CD4-positive, alpha-beta T cell treated with Interleukin-17A for 4 hours (primary cell): ENCODE measurements at places on chromosomes 1 and 21.

DNA sequence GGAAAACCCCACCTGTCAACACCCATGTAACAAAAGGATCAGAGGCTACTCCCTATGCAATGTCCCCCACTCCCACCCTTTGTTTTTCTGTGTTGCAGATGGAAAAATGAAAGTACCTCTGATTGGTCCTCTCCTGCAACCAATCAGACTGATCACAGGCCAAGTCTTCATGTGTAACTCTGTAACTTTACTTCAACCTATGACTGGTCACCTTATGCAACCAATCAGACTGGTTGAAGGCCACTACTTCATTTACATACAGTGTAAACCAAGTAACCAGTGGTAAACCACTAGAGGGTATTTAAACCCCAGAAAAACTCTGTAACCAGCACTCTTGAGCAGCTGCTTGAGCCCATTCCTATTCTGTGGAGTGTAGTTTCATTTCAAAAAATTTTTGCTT lies 266.3 kb upstream of the OLFM3 start:
- DNase-seq: no peak

DNA sequence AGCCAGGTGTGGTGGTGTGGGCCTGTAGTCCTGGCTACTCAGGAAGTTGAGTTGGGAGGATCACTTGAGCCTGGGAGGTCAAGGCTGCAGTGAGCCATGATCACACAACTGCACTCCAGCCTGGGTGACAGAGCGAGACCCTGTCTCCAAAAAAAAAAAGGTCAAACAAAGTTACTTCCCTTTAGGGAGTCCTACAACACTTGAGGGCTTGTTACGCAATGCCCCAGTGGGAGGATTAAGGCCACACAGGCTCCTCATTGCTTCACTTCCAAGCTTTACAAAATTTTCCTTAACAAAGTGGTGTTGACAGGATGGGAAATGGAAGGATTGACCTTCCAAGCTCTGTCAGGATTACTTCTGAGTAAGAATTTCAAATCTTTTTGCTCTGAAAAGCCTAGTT lies 6.2 kb upstream of the EXTL1 start:
- no peak for DNase-seq

DNA sequence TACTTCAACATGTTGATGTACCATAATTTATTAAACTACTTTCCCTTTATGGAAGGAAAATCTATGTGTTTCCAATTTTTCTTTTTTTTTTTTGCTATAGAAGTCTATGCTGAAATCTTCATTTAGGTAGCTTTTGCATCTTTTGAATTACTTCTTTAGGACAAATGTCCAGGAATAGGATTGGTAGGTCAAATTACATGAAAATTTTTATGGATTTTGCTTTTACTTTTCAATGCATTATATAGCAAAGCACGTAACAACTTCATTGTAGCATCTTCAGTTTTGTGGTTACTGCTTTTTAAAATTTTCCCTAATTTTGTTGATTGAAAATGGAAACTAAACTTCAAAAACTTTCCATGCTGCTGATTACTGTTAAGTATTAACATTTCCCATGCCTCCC lies 12.0 kb upstream of the PLA2G2C start:
- no peak for DNase-seq

- no peak for DNase-seq
Measured at GRCh38 chr1:232111611-232112010, 485.0 kb downstream of the DISC1 start.

DNA sequence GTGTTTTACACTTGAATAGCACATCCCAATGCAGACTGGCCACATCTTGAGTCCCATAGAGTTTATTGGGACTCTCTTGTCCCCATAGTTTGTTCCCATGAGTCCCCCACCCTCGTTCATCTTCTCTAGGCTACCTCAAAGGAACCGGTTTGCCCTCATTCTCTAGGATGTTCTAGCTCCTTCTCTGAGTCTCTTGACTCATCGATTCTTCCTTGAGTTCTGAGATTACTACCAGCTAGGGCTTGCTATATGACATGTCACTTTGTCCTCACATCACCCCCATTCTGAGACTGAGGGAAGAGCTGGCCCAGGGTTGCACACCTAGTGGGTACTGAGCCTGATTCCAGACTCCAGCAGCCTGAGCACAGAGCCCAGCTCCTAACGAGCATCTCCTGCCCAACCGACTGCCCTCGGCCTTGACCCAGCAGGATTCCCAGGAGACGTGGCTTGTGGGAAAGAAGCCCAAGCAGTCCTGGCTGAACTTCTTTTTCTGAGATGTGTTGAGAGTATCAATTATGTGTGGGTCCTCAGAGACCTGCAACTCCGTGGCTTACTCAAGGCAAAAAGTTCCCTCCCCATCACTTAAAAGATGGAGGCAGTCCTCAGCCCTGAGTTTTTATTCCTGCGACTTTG lies 42.0 kb downstream of the TMEM51 start:
- DNase-seq: no peak

GRCh38 chr1:54266908-54267307 lies 66.9 kb downstream of the MRPL37 start:
- no peak for DNase-seq

DNA sequence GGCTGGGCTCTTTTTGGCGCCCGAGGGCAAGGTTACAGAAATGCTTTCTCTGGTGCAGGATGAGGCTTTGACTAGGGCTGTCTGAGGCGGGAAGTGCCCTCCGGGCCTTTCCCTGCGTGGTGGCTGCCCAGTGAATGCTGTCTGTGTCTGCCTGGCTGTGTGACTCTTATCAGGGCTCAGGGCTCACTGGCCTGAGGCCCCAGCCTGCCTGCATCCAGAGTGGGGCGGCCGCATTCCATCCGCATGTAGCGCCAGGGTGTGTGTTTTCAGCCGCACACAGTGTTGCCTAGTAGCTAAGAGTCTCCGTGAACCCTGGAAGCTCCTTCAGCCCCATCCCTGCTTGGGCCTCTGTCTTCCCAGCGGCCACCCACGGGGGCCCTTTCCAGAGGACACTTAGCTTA lies 59.1 kb downstream of the FAAP20 start:
- DNase-seq: no peak

DNA sequence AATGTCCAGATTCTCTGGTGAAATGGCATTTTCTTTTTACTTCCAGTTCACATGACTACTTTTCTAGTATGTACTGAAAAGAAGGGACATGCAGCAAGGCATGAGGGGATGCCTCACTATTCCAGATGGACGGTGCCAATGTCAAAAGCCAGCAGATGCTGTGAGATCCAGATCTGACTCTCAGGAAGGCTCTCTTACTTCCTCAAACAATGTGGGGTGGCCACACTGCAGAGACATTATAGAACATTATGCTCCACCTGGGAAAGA lies 17.7 kb downstream of the CRYZ start:
- DNase-seq: no peak

DNA sequence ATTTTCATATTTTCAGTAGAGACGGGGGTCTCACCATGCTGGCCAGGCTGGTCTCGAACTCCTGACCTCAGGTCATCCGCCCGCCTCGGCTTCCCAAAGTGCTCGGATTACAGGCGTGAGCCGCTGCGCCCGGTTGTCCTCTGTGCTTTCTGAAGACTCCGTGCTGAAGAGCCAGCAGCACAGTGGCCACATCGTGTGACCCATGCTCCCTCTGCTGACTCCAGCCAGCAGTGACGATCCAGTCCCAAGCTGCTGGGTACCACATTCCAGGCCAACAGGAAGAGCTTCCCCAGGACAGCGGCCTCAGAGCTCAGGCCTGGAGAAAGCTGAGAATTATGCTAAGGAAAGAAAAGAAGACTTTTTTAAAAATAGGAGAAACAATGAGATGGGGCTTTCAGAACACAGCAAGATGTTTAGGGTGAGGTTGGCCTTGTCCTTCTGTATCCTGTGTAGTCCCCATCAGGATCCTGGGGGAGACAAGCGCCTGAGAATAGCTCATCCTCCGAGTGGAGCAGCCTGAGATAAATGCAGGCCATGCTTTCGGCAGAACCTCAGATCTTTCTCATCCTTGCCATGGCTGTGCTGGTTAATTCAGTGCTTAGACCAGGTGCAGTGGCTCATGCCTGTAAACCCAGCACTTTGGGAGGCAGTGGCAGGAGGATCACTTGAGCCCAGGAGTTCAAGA lies 207.1 kb downstream of the SLC35F3 start:
- no peak for DNase-seq

DNA sequence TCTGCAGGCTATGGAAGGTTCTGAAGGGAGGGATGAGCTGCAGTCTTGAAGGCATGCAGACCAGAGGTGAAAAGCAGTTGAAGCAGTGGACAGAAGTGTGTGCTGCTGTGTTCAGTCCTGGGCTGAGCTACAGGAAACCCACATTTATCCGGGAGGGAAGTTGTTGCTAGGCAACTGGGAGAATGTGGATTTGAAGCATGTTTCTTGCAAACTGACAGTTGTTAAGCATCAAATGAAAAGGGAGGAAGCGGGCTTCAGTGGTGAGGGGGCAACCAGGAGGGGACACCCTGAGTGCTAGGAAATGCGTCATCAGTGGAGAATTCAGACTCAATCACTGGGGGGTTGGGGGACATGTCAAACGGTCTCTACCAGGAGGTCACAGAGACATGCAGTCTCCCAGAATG lies 28.7 kb downstream of the ABCA4 start:
- no peak for DNase-seq

DNA sequence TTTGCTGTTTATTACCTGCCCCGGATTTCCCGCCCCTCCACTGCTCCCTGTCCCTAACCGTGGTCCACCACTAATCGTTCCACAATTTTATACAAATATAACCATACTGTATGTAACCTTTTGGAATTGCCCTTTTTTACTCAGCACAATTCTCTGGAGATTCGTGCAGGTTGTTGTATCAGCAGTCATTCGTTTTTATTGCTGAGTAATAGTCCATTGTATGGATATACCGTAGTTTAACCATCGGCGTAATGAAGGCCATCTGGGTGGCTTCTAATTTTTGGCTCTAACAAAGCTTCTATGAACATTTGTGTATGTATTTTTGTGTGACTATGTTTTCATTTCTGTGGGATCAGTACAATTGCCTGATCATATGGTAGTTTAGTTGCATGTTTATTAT lies 50.0 kb downstream of the UCK2 start:
- no peak for DNase-seq

- DNase-seq: peak; percentile 52
Measured at GRCh38 chr1:25028907-25029599, 99.0 kb upstream of the RUNX3 start.

GRCh38 chr1:203744075-203744972 lies 20.7 kb upstream of the LAX1 start:
- DNase-seq: peak; percentile 49
